ENCODE measurements at places on chromosomes 4 and X.

GRCh38 chrX:104921584-104922205 lies 298.8 kb downstream of the TEX13A start:
- DNase-seq, result peak; percentile 74

DNA sequence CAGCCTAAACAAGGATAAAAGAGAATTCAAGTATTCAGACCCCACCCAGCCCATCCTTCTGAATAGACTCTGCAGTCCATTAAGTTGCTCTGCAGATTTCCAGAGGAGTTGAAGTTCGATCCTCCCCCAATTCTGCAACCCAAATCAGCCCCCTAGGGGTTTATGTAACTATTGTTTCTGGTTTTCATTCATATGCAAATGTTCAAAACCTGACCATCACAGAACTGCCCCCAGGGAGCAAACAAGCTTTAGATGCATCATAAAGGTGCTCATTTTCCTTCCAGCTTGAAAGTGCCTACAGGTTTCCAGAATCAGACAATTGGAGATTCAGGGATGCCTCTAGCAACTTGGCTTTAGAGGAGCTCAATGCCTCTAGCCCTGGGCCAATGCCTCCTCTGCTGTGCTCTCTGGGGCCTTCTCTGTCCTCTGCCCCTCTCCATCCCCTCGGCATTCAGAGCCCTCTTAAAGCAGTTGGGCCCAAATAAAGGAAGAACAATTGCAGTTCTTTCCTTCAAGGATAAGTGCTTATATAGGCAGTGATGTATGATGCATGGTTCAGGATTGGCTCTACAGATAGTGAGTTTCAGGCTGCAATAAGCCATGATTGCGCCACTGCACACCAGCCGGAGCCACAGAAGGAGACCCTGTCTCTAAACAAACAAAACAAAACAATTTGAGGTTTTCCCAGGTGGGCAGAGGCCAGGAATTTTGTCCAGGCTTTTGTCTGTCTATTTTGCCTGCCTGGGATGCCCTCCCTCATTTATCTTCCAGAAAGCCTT lies 23.5 kb upstream of the SPINK2 start:
- no peak for DNase-seq

DNA sequence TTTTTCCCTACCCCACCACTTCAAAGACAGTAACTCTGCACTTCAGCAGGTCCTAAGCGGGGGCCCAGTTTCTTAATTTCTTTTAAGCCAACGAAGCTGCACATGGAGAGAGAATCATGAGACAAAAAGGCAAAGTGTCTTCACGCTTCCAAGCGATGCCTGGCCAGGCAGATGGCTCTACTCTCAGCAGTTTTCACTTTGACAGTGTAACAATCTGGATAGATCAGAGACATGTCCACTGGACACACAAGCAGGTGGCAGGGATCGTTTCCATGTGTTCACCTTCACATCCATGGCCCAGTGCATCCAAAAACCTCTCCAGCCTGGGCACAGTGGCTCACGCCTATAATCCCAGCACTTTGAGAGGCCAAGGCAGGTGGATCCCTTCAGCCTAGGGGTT lies 27.8 kb downstream of the PPP2R2C start:
- DNase-seq, result no peak

DNA sequence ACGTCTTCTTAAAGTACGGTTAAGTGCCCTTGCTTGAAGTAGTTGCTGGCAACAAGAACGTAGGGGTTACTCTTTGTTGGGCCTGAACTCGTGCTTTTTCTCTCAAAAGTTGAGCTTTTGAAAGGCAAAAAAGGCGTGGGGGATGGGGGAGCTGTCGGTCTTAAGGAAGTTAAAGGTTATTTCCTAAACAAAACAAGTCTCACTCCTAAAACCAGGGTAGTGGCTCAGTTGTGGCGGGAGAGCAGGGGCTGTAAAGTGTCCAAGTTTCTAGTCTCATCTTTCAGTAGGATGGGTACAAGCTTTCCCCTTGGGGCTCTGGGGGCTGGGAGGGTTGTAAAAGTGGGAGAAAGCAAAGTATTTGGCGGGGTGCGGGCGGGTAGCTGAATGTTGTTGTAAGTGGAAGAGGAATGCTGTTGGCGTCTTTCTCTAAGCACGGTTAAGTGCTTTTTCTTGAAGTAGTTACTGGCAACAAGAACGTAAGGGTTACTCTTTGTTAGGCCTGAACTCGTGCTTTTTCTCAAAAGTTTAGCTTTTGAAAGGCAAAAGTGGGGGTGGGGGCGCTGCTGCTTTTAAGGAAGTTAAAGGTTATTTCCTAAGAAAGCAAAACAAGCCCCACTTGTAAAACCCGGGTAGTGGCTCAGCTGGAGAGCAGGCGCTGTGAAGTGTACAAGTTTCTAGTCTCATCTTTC lies 904 bp upstream of the WDR1 start:
- DNase-seq, result no peak

All from posterior vena cava (tissue), 2 donors.